ENCODE measurements at places on chromosomes 2 and 18.

DNA sequence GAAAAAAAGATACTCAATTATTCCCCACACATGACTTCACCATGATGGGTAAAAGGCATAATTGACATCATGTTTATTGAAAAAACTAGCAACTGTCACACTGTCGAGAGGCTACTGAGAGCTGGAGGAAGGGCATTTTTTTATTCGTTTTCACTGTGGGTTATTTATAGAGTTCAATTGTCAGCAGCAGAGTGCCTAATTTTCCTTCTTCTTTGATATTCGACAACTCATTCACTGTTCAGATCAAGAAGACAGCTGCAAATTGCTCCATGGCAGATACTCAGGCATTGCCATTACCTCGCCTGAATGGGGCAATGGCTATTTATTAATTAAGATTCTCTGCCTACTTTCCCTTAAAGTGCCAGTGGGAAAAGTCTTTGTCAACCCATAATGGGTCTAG, 197.5 kb upstream of the NRP2 start:
- DNase-seq: no peak

GRCh38 chr18:75220551-75221355, 10.2 kb downstream of the TSHZ1 start:
- no peak for DNase-seq

GRCh38 chr2:240995041-240996021, 3.1 kb upstream of the SNED1 start:
- DNase-seq: no peak

DNA sequence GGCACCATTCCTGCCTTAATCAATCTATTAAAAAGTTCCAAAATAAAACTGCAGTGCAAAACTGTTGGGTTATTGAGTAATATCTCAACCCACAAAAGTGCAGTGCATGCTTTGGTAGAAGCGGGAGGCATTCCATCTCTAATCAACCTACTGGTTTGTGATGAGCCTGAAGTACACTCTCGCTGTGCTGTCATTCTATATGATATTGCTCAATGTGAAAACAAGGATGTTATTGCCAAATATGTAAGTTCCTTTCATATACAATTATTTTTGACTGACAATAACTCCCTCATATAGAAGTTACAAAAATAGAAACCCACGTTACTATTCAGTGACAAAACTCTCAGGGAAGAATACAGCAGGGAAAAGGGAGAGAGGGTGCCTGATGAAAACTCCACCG, 43.0 kb downstream of the OSGEPL1 start:
- DNase-seq: no peak

- no peak for DNase-seq
Measured at GRCh38 chr18:73232933-73233332, 365.1 kb upstream of the NETO1 start.

- DNase-seq: no peak
Measured at GRCh38 chr2:220315098-220315823, 687.8 kb downstream of the SLC4A3 start.

GRCh38 chr18:79781331-79781941, 16.3 kb upstream of the KCNG2 start:
- DNase-seq: no peak

DNA sequence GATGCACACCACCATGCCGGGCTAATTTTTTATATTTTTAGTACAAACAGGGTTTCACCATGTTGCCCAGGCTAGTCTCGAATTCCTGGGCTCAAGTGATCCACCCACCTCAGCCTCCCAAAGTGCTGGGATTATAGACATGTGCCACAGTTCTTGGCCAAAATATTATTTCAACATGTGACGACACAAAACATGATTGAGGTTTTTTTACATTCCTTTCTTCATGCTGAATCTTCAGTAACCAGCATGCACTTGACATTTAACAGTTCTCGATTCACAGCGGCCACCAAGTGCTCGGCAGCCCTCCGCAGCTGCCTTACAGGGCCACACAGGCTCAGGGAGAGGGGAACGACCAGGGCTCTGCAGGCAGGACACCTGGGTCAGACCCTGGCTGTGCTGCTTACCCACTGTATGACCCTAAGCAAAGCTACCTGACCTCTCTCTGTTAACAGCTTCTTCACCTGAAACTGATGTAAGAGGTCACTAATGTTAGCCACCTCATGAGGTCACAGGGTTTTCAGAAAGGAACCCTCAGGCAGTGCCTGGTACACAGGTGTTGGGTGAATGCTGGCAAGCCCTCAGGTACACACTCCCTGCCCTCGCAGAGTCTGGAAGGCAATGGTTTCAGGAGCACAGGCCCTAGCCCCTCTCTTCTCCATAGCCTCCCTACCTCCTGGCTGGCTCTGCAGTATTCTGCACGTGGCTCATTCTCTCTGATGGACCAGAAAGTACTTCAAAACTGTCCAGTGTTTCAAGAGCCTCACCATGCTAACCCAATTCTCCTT, 25.7 kb downstream of the TUBB6 start:
- DNase-seq: no peak

DNA sequence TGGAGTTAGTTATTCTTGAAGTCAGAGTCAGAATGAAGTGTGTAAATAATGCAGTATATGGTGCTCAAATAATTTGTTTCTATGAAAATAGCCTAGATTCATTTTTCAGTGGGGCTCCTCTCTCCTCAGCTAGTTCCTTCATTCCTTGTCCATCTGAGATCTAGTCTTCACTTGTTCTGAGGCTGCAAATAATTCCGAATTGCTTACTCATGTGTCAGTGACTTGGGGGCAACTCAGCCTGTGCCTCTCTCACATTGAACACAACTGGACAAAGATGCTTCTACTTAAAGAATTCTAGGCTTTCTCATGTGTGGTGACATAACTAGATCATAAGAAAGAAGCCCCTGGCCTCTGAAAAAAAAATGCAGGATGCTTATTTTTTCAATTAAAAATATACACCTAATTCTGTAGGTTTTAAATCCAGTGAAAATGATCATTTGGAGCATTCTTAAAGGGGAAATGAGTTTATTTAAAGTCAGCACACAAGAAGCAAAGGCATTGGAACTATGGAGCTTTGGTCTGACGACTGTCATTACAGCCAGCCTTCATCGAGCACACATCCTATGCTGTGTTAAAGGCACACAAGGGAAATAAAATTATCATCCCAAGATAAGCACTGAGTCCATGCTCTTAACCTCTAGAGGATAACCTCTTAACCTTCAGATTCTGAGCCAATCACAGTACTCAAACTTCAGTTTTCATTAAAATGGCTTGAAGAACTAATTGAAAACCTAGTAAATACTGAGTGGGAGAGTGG, 24.8 kb upstream of the SCN7A start:
- no peak for DNase-seq

- DNase-seq: no peak
Measured at GRCh38 chr2:168323529-168324021, 76.2 kb upstream of the STK39 start.

GRCh38 chr18:49096021-49096420, 145.3 kb upstream of the SMAD7 start:
- no peak for DNase-seq

- no peak for DNase-seq
Measured at GRCh38 chr2:207528980-207529329, 807 bp upstream of the CREB1 start.

GRCh38 chr2:124267794-124268193, 242.7 kb downstream of the CNTNAP5 start:
- DNase-seq: no peak

- no peak for DNase-seq
Measured at GRCh38 chr2:191059308-191059707, 45.3 kb upstream of the STAT1 start.

DNA sequence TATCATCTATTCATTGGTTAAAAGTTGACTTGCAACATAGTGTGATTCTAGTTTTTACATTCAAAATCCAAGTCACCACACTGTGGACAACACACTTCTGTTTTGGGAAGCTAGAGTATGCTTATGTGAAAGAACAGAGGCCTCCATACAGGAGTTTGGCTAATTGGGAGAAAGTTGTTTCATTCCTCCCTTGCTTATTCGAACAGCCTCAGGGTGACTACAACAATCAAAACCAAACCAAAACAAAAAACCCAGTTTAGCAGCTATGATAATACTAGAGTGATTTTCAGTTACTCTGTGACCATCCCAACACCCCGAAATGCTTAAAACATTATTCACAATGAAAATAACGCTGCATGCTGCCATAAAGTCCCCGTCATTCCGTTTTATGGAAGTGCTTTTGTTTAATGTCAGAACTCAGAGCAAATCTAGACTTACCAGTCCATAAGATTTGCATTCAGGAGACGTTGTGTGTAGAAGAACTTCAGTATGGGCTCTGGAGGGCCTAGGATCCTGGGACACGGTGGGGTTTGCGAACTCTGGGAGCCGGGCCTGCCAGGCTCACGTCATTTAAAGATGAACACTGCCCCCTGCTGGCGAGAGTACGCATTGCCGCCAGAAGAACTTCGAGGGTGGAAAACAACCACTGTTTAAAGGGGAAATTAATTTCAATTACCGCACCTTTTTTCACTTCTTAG, 111.4 kb downstream of the FTCDNL1 start:
- no peak for DNase-seq

GRCh38 chr2:191328150-191328809, 83.1 kb downstream of the MYO1B start:
- DNase-seq: no peak

GRCh38 chr2:242098034-242098433, 228.5 kb downstream of the RTP5 start:
- no peak for DNase-seq

GRCh38 chr2:127479219-127479825, 47.0 kb downstream of the IWS1 start:
- no peak for DNase-seq

GRCh38 chr2:180021850-180022249, 14.8 kb upstream of the CWC22 start:
- DNase-seq: no peak

- DNase-seq: no peak
Measured at GRCh38 chr2:113965644-113966043, 75.8 kb downstream of the ACTR3 start.

DNA sequence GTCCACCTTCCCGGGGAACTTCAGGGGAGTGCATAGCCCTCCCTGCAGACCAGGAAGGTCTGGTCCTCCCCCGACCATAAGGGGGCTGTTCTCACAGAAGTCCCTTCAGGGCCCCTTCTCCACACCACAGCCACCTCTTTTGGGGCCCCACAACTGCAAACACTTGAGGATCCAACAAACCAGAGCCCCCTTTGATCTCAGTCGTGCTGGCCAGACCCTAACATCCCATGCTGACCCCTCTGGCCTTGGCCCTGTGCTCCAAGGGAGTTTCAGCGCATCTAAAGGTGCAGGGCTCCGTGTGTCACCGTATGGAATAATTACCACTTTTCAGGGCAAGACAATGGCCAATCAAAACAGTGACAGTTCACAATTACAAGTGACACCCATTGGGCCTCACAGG, 57.7 kb downstream of the ADNP2 start:
- no peak for DNase-seq

GRCh38 chr2:667332-667999, 9.7 kb downstream of the TMEM18 start:
- DNase-seq: no peak

DNA sequence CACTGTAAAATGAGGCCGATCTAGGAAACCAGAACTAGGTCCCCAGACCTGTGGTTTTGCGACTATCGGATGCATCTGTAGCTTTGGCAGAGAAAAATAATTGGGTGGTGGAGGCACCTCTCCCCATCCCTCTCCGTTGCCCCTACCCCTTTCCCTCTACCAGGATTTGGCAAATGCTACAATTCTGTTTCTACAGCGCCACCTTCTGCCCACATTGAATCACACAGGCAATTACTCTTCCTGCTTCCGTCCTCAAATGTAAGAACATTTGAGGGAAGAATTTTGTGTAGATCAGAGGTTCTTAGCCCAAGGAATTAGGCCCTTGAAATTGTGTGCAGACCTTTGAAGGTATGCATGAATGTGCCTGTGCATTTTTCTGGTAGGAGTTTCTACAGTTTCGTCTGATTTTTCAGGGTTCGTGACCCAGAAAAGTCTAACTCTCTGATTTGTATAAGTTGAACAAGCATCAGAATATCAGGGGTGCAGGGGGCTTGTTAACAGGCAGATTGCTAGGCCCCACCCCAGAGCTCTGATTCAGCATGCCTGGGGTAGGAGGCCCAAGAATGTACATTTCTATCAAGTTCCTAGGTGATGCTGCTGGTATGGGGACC, 11.2 kb downstream of the ATP6V1B1 start:
- DNase-seq: no peak

- DNase-seq: no peak
Measured at GRCh38 chr2:181682795-181683517, 2.6 kb upstream of the NEUROD1 start.

GRCh38 chr18:42414756-42415454, 459.9 kb downstream of the PIK3C3 start:
- no peak for DNase-seq

DNA sequence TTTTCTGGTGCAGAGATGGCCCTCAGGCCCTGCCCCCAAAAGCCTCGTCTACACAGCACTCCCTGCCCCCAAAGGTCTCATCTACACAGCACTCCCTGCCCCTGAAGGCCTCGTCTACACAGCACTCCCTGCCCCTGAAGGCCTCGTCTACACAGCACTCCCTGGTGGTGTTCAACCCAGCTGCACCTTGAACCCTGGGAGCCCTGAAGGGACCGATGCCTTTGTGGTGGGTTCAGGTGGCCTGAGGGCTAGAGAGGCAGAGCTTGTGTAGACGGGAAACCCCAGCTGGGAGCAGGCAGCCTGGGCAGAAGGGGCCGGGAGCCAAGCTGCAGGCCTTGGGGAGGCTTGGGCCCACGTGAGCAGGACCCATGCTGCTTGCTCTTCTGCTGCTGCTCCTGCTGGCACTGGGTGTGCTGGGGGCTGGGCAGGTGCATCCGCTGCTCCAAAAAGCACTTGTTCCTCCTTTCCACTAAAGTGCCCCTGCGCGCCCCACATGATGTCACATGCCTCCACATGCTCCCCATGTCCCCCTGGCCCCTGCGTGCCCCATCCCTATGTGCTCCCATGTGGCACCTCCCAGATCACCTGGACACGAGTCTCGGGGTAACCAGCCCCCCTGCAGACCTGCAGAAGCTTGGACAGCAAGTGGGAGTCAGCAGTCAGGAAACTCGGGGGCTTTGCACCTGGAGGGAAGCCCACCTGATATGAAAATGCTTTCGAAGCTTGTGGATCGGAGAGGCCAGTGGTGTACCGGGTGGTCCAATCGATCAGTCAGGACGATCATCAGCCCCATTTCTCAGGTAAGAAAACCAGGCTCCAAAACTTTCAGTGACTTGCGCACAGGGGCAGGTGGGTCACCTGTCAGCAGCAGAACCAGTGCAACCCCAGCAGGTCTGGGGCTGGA, 94.9 kb upstream of the CTDP1 start:
- DNase-seq: no peak

DNA sequence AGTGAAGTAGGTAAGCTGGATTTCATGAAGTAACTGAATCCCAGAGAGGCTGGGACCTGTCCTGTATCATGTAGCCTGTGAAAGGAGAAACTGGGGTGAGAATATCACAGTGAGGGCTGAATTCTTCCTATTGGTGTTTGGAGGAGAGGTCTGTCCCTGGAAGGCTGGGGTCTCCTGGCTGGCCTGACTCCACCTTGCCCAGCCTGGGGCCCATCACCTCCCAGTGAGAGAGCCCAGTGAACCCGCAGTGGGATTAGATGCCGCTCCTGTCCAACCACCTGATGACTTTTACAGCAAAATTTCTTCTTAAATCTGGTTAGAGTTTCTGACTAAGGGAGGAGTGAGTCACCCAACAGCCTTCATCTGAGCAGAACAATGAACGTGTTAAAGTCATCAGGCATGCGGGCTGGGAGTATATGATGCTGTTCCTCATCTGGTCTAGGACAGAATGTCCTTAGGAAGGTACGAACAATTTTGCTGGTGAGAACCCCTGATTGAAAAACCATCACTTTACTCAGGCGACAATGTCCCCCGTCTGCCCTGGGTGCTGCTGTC, 152.9 kb downstream of the LPIN1 start:
- peak; percentile 23 for DNase-seq

Measured in AG04449 (cell line).